ENCODE measurements at places on chromosomes 11 and 22.
A peak's percentile ranks its signal among the peaks of the same experiment; 100 is the strongest.

- peak; percentile 75 for DNase-seq
Observed at GRCh38 chr22:39298241-39298987, 21.0 kb downstream of the RPL3 start.

DNA sequence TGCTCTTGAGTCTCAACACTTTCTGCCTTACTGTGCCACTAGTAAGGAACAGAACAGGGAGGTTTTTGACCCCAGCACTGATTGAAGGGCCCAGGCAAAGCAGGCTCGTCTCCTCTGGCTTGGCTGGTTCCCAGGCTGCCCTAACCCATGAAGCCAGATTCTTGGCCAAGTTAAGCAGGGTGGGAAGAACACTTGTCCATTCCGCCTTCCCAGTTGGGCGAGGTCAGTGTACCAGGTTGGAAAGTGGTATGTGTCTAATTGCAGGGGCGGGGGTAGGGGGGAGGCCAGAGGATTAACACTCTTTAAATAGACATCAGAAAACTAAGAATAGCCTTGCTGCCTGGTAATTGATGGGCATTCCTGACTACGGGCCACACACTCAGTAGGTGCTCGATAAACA is 14.4 kb downstream of the TIMP3 start:
- DNase-seq, result no peak

DNA sequence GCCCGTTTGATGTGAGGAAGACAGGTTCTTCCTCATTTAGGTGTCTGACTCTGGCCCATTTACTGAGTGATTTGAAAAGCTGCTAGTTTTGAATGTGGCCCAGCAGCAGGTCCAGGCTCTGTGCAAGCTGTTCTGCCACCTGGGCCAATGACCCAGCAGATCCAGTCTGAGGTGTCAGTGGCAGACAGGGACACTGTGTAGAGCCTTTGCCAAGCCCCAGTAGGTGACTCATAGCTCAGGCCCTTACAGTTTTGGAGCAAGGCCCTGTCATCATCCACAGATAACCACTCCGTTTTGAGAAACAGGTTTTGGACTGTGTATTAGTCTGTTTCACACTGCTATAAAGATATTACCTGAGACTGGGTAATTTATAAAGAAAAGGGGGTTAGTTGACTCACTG is 23.9 kb downstream of the TSPAN32 start:
- no peak for DNase-seq

DNA sequence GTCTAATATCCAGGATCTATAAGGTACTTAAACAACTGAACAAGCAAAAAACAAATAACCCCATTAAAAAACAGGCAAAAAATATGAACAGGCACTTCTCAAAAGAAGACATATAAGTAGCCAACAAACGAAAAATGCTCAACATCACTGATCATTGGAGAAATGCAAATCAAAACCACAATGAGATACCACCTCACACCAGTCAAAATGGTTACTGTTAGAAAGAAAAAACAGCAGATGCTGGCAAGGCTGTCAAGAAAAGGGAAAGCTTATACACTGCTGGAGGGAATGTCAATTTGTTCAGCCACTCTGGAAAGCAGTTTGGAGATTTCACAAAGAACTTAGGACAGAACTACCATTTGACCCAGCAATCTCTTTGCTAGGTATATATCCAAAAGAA is 30.6 kb upstream of the NOX4 start:
- no peak for DNase-seq

- DNase-seq, result peak; percentile 97
Observed at GRCh38 chr11:117946842-117947526, 17.8 kb upstream of the TMPRSS13 start.

- peak; percentile 84 for DNase-seq
Observed at GRCh38 chr11:62504158-62504973, 42.2 kb downstream of the AHNAK start.

- no peak for DNase-seq
Observed at GRCh38 chr11:116702772-116703385, 69.9 kb downstream of the BUD13 start.

GRCh38 chr11:13718394-13718793 is 49.9 kb downstream of the FAR1 start:
- no peak for DNase-seq

GRCh38 chr11:130765406-130765805 is 150.9 kb downstream of the SNX19 start:
- DNase-seq, result no peak

DNA sequence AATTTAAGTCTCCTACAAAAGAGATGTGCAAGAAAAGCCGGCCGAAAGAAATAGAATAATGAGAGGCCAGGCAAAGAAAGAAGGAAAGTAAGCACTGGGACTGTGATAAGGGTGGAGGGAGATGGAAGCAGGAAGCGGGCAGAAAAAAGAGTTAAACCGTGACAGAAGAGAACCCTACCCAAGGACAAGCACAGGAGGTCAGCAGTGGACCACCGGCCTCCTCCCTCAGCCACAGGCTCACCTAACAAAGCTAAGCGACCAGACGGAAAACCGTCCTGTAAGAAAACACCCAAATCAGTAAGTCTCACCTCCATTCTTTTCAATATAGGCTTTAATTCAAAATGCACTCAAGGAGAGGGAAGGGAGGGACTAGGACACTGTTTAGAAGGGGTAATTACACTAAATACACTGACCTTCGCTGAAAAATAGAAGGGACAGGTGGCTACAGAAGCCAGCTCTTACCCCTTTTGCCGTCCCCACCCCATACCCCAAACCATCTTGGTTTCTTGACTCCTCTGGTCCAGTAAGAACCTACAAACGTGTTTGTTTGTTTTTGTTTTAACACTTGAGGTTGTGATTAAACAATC is 1.9 kb downstream of the FAM181B start:
- DNase-seq, result no peak

GRCh38 chr11:104524254-104524653 is 360.3 kb upstream of the PDGFD start:
- no peak for DNase-seq

DNA sequence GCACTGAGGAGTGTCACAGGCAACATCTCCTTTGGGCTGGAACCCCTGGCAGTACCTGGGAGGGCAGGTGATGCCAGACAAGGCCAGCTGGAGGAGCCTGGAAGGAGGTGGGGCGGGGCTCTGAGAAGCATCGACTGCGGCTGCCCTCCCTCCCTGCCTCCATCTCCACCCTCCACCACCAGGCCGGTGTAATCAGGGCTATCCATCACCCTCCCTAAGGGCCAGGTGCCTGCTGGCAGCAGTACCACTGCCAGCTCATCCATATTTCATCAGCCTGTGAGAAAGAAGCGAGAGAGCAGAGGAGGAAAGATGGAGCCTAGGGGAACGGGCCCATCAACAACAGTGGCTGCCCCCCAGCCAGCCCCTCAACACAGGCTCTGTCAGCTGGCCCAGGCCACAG is 51.4 kb upstream of the RASD2 start:
- no peak for DNase-seq

GRCh38 chr11:46876471-46876870 is 30.4 kb upstream of the CKAP5 start:
- DNase-seq, result no peak
